Activated CD4-positive, alpha-beta T cell treated with anti-CD3 and anti-CD28 coated beads for 1 hour (primary cell): ENCODE measurements at places on chromosomes 4 and X.

GRCh38 chr4:102734116-102734515, 26.7 kb downstream of the MANBA start:
- DNase-seq = no peak

- no peak for DNase-seq
Measured at GRCh38 chrX:34875204-34875603, 67.4 kb upstream of the FAM47B start.

DNA sequence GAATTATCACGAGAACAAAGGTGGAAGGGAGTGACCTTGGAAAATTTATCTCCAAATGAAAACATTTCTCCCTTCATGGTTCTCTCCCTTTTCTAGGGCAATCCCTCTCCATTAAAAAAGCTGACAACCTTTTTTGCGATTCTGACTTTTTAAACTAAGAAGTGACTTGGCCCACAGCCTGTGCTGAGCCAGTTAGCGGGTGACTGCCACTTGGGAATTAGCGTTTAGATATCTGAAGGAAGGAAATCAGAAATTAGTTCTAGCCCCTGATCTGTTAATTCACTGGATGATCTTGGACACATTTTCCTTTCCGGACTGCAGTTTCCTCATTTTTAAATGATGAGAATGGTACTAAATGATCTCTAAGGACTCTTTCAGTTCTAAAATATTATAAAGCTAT, 245.0 kb downstream of the FBXO8 start:
- no peak for DNase-seq

GRCh38 chrX:139112432-139112831, 400.9 kb upstream of the FGF13 start:
- DNase-seq = no peak

- DNase-seq = no peak
Measured at GRCh38 chr4:168383510-168383909, 65.0 kb upstream of the DDX60 start.

DNA sequence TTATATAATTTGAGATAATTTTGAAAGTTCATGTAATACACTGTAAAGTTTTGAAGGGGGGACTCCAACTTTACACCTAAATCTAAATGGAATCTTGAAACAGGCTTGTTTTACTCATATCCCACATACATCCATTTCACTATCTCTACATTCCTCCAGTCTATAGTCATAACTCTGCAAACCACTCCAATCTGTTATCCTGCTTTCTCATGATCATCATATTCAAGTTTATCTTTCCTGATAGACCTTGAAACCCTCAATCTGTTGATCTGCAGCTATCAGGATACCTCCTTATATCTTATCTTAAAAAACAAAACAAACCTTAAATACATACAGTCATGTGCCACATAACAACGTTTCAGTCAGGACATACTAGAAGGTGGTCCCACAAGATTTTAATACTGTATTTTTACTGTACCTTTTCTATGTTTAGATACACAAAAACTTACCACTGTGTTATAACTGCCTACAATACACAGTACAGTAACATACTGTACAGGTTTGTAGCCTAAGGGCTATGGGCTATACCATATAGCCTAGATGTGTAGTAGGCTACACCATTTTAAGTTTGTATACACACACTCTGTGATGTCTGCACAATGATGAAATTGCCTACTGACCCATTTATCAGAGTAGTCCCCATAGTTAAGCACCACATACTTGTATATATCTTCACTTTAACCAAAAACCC, 14.0 kb downstream of the CHIC2 start:
- DNase-seq = no peak

DNA sequence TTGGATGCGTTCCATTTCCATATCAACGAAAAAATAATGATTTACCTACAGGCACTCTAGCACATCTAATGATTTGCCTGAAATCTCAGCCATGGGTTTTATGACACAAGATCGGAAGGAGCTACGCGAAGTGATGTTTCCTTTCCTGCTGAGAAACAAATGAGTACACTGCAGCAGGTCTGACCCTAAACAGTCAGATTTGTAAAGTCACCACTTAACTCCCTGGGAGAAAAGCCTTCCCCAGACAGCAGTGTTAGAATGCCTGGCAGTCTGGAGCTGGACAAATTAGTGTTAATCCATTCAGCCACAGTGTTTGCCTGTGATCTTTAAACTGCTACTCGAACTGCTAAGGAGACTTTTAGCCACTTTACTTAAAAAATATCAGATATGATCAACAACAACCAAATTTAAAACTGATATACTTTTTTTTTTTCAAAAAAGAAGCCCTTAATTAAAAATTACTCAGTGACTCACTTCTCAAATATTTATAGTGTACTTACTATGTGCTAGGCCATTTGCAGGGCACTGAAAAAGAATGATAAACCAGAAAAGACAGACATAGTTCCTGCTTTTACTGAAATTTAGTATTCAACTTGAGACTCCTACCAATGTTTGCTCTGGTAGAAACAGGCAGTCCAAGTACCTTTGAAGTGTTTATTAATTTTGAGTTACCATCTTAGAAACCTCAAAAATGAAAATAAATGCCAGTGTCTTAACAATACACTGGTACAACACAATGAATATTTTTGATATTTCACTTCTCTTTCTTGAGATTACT, 104.5 kb downstream of the SHISA3 start:
- no peak for DNase-seq

- DNase-seq = no peak
Measured at GRCh38 chr4:9963328-9963727, 58.0 kb downstream of the SLC2A9 start.

GRCh38 chrX:3445806-3446490, 99.5 kb upstream of the MXRA5 start:
- no peak for DNase-seq

- no peak for DNase-seq
Measured at GRCh38 chrX:24876530-24877287, 139.1 kb downstream of the ARX start.
